ENCODE measurements at places on chromosomes 6 and 20.
A peak's percentile ranks its signal among the peaks of the same experiment; 100 is the strongest.

DNA sequence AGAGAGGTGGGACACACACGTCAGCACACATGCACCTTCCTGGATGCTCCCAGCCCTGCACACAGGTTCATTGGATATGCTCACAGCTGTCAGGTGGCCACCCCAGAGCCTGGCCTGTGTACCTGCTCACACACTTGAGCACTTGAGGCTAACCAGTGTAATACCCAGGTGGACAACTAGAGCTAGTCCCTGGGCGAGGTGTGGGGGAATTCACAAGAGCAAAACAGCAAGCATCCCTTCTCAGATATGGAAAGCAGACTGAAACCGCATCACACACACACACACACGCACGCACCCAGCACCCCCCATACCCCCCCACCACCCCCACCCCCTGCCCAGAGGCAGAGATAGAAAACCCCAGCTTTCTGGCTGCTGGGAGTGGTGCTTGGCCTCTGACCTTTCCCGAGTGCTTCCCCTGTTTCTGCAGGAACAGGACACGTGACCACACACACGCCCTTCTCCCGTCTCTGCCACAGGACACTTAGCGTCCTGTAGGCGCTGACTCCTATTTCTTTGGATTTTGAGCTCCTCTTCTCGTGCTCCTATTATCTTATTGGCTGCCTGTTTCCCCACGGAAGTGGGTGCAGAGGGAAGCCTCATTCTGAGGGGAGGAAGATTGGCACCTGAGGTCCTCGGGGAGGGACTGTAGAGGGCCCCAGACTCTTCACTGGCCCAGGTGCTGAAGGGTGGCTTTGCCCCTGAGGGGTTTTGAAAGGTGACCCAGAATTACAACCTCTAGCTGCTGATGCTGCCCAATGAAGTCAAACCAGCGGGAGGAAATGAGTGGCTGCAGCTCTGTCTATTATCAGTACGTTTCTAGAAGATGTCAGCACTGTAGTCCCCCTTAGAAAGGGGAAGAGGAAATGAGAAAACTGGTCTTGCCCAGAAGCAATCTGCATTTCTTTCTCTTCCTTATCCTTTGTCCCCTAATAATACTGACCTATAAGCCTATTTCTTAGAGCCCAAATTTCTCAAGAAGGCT lies 65.8 kb downstream of the SYTL3 start:
- DNase-seq: no peak

DNA sequence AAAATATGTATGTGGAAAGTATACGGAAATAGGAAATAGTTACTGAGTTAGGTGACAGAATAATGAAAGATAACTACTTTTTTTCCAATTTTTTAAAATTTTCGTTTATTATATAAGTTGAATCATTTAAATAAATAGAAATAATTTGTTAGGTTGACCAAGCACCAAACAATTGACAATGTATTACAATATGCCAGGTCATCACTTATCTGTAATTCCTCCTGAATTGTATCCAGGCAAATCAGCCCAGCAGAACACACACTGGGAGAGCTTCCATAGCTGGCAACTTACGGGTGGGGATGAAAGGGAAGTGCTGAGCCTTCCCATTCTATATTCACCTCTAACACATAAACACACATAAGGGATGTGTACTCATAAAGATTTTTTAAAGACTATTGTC lies 40.7 kb downstream of the FAXC start:
- DNase-seq: no peak

DNA sequence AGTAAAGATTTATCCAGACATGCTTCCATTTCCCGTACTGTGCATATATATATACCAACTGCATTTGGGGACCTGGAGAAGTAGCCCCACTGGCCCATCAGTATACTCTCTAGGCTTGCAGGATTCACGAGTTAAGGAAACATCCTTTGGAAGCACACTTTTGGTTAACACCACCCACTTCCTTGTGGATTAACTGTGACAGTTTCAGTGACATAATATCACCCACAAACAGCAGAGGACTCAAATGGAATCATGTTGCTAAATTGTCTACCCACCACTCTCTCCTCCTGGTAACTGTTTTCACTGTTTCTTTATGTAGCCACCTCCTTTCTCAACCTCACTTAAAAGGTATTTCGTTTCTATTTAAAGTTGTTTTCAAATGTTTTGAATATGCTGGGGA lies 55.0 kb downstream of the PROKR2 start:
- no peak for DNase-seq

GRCh38 chr6:160804639-160805038 lies 102.6 kb downstream of the PLG start:
- no peak for DNase-seq

- DNase-seq: no peak
These were observed 47.4 kb downstream of the SOD2 start for GRCh38 chr6:159645640-159646039.

GRCh38 chr6:29501106-29501505 lies 13.3 kb upstream of the MAS1L start:
- no peak for DNase-seq

DNA sequence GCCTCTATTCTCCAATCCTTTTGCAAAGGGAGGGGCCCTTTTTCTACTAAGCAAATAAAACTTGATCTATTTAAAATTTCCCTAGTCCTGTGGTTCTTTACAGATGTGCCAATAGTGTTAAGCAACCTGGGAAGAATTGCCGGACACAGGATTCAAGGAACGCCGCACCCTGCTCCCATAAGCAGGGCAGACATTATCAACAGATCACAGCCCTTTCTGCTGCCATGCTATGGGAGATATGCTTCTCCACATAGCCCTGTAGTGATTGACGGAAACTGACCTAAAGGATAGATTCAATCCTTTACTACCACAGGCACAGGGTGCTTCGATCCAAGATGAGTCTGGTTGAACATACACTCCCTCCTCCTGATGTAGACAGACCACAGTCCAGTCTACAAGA lies 118.4 kb upstream of the TRAF3IP2 start:
- no peak for DNase-seq

- no peak for DNase-seq
These were observed 18.8 kb downstream of the HLA-E start for GRCh38 chr6:30507849-30508827.

- no peak for DNase-seq
These were observed 106.8 kb upstream of the RIPOR2 start for GRCh38 chr6:25042536-25042935.

GRCh38 chr6:19472153-19472552 lies 365.0 kb upstream of the ID4 start:
- no peak for DNase-seq

GRCh38 chr20:25005661-25006060 lies 13.1 kb upstream of the APMAP start:
- DNase-seq: no peak

DNA sequence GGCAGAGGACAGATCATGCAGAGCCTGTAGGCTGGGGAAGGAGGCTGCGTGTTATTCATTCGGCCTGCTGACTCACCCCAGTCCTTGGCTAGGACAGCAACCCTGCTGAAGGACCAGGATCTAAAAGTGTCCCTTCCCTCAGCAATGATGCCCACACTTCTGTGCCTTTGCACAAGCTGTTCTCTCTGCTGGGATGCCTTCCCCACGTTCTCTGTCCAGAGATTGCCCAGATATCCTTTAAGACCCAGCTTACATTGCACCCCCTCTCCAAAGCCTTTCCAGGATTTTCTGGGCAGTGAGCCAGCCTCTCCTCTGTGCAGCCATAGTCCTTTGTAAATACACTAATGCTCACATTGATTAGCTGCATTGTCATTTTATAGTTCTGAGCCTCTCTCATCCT lies 99.3 kb upstream of the CHD6 start:
- no peak for DNase-seq

DNA sequence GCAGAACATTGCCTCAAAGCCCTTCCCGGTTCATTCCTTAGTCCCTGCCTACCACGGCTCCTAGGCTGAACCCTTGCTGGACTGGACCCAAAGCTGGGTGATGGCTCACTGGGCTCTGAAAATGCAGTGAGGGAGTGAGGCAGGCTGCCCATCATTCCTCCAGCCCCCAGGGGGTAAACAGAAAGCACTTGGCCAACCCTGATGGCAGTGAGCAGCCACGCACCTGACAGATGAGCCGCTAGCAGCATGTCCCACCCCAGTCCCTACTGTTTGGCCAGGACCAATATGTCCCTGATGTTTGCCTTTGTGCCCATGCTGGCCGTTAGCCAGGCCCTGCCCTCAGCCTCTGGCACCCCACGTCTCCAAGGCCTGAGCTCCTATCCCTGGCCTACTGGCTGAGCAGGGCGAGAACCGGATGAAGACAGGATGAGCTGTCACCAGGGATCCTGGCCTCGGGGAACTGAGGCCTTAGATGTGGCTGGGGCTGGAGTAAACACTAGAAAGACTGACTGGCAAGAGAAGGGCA lies 19.4 kb upstream of the BAK1 start:
- DNase-seq: no peak

GRCh38 chr6:137874204-137875057 lies 7.4 kb downstream of the TNFAIP3 start:
- no peak for DNase-seq

DNA sequence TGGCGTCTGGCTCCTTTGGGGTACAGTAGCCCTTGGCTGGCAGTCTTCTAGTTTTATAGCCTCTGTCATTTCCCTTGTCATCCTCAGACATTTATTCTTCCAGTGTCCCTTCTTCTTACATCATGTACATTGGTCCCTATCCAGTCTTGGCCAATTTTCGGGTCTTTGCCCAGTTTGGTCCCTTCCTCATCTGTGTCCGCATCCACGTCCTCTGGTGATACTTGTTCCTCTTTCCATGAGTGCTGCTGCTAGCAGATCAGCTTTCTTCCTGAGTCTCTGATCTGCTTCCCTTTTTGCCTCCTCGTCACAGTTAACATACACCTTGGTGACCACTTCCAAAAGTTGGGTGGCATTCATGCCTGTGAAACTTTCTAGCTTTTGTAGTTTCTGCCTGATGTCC lies 86.2 kb upstream of the GPR6 start:
- no peak for DNase-seq

GRCh38 chr6:12767016-12767415 lies 50.4 kb downstream of the PHACTR1 start:
- DNase-seq: no peak

DNA sequence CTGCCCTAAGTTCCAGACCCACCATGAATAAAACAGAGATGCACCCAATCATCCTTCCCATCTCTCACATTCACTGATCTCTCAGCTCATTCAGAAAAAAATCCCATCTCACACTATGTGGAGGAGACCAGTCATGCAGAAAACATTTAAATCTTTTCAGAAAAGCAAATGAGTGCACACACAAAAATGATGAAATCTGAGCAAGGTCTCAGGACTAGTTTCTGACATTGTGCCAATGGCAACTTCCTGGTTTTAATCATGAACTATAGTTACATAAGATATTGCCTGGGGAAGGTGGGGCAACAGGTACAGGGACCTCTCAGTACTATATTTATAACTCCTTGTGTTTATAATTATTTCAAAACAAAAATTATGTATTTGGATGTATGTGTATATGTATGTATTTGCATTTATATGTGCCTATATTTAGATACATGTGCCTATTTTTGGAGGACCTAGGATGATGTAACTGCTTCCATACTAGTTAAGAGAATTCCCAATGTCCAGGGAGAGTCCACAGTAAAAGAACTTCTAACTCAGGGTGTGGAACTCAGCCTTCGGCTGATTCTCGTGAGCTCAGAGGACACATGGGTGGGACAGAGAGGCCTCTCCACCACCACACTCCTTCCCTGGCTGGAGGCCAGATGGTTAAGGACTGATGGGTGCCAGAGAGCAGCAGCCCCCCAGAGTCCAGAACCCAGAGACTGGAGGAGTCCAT lies 71.7 kb upstream of the MAP3K4 start:
- no peak for DNase-seq

DNA sequence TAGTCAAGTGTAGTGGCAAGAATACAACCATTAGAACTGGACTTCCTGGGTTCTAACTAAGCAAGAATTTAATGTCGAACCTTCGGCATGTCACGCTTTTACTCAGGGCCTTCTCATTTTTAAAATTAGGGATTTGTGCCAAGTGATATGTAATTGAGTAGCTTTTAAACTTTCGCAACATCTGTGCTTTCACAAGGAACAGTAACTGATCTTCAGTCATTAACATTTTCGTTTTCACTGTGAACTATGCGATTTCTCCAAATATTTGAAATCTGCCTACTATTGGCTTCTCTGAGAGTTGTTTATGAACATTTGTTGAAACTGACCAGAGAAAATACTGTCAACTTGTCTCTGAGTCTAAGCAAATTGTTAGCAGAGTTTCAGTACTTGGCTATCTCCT lies 27.6 kb downstream of the GRM1 start:
- no peak for DNase-seq

- DNase-seq: peak; percentile 26
These were observed 3.2 kb upstream of the DEF6 start for GRCh38 chr6:35294308-35294945.

DNA sequence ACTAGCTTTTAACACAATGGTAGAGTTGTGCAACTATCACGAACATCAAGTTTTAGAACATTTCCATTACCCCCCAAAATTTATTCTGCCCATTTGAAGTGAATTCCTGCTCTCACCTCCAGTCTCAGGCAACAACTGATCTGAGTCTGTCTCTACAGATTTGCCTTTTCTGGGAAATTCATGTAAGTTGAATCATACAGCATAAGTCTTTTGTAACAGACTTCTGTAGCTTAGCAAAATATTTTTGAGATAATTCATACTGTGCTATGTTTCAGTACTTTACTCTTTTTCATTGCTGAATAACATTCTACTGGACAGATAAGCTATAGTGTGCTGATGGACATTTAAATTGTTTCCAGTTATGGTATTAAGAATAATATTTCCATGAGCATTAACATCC lies 447.3 kb upstream of the GJE1 start:
- DNase-seq: no peak

DNA sequence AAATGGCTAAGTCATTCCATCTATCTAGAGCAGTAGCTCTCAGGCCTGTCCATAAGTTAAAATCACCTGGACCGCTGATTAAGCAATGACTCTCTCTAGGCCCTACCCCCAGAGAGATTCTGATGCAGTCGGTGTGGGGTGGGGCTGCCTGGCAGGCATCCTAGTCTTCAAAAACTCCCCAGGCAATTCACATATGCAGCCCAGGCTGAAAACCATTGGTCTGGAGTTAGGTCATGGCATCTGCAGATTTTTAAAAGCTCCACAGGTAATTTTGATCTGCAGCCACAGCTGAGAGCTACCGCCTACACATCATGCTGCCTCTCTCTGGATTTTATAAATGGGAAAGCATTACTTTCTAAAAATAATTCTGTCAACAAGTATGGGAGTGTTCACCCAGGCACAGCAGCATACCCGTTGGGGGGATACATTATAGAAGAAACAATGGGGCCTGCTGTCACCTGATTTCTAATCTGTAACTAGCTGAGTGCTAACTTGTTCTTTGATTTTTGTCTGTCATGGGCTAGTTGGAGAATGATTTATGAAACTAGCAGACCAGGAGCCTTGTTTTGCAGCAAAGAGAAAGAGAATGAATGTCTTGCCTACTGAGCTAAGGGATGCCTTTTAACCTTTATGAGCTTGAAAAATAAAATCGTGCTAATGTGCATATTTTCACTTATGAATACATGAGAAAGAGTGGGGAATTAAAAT lies 44.1 kb upstream of the ATXN1 start:
- DNase-seq: no peak

GRCh38 chr6:4313044-4313686 lies 177.8 kb upstream of the ECI2 start:
- no peak for DNase-seq

Measured in activated CD4-positive, CD25-positive, alpha-beta regulatory T cell (primary cell).